ENCODE measurements at places on chromosomes 1 and 21.

GRCh38 chr21:19490481-19490880 lies 1086.9 kb upstream of the TMPRSS15 start:
- no peak for DNase-seq

DNA sequence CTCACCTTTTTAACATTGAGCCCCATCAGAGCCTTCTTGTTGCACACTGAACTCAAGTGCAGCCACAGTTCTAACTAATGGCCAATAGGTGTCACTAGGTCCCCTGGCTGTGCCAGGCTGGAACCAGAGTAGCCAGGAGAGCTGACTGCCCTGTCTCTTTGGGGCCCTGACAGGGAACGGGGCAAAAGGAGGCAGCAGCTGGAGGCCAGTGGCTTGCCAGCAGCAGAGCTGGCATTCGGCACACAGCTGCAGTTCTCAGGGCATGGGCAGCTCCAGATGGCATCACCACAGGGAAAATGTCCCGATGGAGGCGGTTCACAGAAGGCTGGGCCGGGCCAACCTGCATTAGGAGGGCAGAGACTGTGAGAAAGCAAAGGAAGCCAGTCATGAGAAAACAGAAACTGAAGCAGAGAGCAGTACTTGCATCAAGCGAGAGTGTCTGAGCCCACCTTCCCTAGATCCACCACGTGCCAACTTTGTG lies 188.6 kb downstream of the FCRL5 start:
- no peak for DNase-seq

DNA sequence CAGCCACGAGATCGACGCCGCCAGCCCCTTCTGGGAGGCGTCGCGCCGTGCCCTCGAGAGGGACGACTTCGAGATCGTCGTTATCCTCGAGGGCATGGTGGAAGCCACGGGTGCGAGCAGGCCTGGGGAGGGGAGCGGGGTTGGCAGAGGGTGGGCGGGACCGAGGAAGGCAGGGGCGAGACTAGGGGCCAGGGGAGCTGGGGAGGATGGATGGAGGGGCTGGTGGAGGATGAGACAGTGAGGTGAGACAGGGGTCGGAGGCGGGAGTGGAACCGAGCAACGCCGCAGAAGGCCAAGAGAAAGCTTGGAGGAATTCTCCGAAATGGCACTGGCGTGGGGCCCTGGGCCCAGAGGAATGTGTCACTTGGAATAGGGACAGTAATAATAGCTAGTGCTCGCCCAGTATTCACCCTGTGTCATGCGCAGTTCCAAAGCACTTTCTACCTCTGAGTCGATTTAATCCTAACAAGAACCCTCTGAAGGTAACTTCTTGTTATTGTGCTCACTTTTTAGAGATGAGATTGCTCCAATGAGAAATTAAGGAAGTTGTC lies 3.5 kb downstream of the KCNJ9 start:
- DNase-seq, result no peak

DNA sequence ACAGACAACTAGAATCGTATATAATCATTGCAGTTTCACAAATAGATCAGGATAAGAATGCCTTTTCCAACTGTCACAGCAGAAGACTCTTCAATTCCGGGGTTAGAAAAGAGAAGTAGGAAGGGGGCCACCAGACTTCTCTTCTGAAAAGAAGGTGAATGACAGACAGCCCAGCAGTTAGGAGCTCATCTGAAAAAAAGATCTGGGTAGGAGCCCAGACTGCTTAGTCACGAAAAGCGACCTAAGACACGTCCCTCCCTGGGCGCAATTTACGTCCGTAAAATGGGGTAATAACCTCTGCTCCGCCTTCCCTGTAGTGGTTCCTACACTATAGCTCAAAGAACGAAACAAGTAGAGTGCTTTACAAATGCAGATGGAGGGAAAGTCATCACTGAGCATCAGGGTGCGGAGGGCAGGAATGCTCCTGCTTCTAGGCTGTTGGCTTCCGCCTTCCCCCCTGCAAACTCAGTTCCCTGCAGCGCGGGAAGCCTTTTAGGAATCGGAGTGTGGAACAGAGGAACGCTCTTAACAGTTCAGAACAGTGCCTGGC lies 582 bp downstream of the ORC1 start:
- peak; percentile 29 for DNase-seq

DNA sequence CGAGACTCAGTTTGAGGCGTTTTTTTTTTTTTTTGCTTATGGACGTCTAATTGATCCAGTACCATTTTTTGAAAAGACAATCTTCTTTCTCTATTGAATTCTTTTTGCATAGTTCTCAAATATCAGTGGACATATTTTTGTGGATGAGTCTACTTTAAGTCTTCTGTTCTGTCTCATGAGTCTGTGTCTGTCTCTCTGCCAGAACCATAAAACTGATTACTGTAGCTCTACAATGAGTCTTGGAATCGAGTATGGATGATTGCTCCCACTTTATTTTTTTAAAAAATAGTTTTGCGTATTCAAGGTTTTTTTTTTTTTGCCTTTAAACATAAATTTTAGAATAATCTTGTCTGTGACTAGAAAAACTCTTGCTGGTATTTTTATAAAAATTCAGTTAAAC lies 323.5 kb downstream of the ZNF326 start:
- DNase-seq, result no peak
